ENCODE measurements at places on chromosomes 16 and 17. TPM values are rescaled to one million over a fixed set of nuclear protein-coding genes. Genes with fewer than 3 reads are reported as not detected.

DNA sequence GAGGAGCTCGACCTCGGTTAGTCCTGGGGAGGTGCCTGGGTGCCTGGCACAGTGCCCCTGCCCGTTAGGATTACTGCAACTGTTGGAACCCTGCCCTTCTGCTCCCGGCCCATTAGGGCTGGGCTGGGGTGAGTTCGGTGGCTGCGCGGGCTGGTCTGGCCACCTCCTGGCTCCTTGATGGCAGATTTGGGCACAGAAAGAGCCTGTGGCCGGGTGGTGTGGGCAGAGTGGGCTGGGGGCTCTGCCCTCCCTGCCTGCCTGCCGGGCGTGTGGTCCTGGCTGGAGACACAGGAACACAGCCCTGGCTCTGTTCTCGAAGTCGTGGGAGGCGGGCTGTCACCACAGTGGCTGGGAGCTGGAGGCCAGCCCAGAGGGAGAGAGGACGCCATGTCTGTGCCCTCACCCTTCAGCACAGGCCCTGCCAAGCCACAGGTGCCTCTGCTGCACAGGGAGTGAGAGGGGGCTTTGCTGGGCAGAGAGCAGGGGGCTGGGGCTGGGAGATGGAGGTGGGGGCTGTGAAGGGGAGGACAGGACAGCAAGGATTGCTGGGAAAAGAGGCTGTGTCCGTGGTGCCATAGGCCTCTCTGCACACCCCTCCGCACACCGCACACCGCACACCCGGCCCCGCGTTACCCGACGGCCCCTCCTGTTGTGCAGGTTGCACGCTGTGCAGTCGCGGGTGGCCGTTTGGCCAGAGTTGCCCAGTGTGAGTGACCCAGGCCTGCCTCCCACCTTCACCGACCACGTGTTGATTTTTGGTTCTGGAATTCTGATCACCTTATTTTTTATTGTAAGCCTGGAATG, 236.6 kb upstream of the GSE1 start:
- peak; percentile 90 for DNase-seq
- H3K4me1 ChIP-seq, result peaks cover 80% of the 10 kb centered on the region
- H3K27ac ChIP-seq, result peak overlapping the region; percentile 67
- no peaks in the 10 kb centered on the region for H3K27me3 ChIP-seq

- H3K27ac ChIP-seq, result peak overlapping the region; percentile 47
- peaks cover 14% of the 10 kb centered on the region for H3K4me1 ChIP-seq
- no peak for DNase-seq
- no peaks in the 10 kb centered on the region for H3K27me3 ChIP-seq
- peak overlapping the region; percentile 44 for H3K4me3 ChIP-seq
- H3K36me3 ChIP-seq, result no peaks in the 10 kb centered on the region
Measured at GRCh38 chr16:69725480-69726312, 664 bp downstream of the NQO1 start.

- H3K4me1 ChIP-seq, result no peaks in the 10 kb centered on the region
- no peaks in the 10 kb centered on the region for H3K27me3 ChIP-seq
- no peaks in the 10 kb centered on the region for H3K36me3 ChIP-seq
- no peak overlapping the region for H3K4me3 ChIP-seq
- no peak overlapping the region for H3K27ac ChIP-seq
Measured at GRCh38 chr17:81193051-81193410, 27.0 kb upstream of the AATK start.

The ASPA gene
- 5.0 TPM for total RNA-seq

The GRB7 gene
- 2.9 TPM for total RNA-seq

The ADAD2 gene
- total RNA-seq, result 98.4 TPM
